ENCODE measurements at places on chromosomes 7 and 10. TPM values are rescaled to one million over a fixed set of nuclear protein-coding genes. Genes with fewer than 3 reads are reported as not detected.
A peak's percentile ranks its signal among the peaks of the same experiment; 100 is the strongest.

GRCh38 chr10:132723330-132723970 lies 62.5 kb downstream of the NKX6-2 start:
- DNase-seq = no peak

DNA sequence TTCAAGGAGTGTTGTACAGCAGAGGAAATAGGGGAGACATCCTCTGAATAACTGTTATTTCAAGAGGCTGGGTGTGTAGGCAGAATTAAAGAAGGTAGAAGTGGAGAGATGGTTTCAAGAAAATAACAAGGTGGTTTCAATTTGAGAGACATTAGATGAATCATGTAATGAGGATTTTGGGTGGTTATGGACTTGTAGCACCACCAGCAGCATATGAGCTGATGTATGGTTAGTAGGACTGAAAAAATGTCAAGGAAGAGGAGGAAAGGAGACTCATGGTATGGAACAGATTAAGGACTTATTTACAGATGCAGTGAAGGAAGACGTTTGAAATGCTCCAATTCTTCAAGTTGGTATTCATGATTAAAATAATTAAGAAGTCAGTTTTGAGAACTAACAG lies 166.2 kb downstream of the EXOC4 start:
- no peak for DNase-seq

NCOA4 gene
- total RNA-seq = 119 TPM

ITIH5 gene
- not detected for total RNA-seq

GRCh38 chr7:7584653-7585052 lies 18.0 kb downstream of the MIOS start:
- DNase-seq = no peak

DNA sequence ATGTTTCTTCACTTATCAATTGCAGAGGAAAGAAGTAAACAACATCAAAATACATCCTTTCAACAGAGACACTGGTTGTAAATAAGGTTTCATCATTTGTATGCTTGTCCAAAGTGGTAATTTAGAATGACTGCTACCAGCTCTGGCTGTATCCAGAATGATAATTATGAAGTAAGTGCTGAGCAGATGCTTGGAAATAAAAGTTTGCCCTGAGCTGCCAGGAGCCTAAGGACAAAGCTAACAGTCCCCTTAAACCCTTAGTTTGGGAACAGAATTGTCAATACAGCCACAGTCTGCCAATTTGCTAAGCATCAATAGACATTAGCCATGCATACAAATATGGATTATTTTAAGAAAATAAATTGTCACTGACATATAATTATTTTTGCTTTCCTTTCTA lies 147.0 kb upstream of the SLC13A1 start:
- DNase-seq = no peak

CRYGN gene
- 0.34 TPM for total RNA-seq

- DNase-seq = no peak
Measured at GRCh38 chr10:131430716-131431412, 119.3 kb upstream of the TCERG1L start.

- no peak for DNase-seq
Measured at GRCh38 chr10:117214401-117214800, 17.1 kb downstream of the KCNK18 start.

UNCX gene
- not detected for total RNA-seq

FIGNL1 gene
- 40.7 TPM for total RNA-seq

UNC5B gene
- not detected for total RNA-seq

DNA sequence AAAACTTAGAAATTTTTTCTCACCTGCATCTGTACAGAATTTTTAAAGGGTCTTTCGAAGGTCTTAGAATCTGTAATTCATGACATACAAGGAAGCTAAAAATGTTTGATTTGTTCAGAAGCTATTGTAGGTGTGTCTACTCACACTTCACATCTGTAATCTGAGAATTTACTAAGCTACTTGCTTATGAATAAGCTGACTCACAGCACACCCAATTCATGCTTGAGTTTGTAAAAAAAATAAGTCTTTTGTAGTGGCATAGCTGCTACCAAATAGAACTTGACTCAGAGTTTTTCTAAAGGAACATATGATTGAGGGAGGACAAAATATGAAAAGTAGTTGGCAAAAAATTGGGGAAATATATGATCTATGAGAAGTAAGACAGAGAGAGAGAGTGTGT lies 12.7 kb upstream of the AGR2 start:
- no peak for DNase-seq

MKI67 gene
- 356 TPM for total RNA-seq

DNA sequence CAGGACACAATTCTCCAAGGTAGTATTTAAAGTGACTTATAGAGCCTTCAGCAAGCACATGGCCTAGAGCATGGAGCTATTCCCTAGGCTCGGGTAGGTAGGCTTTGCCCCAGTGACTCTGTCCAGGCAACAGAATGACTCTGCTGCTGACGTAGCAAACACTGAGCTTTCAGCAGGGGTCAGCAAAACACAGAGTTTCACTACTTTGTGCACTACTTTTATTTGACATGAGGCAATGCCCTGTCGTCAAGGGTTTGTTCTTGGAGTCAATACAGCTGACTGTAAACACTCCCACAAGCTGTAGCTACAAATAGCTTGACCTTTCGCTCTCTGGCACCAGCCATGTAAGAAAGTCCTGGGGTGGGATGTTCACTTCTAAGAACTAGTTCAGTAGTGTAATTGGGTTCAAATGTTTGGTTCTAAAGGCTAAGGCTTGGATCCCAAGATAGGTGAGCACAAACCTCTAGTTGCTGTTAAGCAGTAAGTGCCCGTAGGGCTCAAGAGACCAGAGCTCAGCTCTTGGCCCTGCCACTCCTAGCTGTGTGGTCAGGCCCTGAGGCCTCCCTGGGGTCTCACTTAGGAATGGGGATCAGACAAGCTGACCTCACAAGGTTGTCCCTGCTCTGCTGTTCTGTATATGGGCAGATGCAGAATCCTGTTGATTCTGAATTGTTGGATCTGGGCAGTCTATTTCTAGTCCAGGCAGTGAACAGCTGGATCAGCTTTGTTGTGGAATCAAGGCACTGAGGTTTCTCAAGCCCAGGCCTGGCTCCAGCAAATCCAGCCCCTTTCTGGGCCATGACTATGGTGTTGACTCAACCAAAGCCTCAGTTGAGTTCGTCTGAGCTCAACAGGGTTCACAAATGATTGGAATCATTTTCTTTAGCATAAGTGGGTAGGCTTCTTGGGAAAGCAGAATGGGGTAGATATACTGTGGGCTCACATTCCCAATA lies 10.7 kb downstream of the NODAL start:
- DNase-seq = no peak

DNA sequence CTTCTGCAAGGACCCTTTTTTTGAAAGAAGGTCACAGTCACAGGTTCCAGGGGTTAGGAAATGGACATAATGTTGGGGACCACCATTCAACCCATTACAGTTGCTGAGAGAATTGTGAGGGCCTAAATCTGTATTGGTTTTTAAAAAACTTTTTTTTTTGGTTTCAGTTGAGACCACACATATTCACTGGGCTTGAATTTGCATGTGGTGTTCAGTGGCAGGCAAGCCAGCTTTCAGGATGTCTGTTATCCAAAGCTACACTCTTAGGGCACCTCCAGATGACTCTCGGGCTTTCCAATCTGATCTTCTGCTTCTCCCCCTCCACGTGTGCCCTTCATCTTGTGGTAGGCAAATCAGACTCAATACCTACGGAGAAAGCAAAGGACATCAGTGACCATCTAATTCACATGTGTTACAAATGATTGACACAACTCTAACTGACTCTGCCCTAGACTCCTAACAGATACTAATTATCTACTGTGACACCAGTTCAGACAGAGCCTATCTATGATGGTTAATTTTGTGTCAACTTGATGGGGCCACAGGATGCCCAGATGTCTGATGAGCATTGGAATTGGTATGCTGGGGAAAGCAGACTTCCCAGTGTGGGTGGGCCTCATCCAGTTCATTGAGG lies 93.3 kb upstream of the ELMO1 start:
- no peak for DNase-seq

NKX2-3 gene
- not detected for total RNA-seq

GALNT17 gene
- not detected for total RNA-seq

GRCh38 chr7:138449580-138449979 lies 10.5 kb upstream of the TRIM24 start:
- peak; percentile 39 for DNase-seq

- DNase-seq = no peak
Measured at GRCh38 chr10:116716381-116716780, 26.0 kb downstream of the HSPA12A start.

- no peak for DNase-seq
Measured at GRCh38 chr10:74262856-74263255, 111.8 kb downstream of the ADK start.

SFTPA1 gene
- total RNA-seq = not detected

DNA sequence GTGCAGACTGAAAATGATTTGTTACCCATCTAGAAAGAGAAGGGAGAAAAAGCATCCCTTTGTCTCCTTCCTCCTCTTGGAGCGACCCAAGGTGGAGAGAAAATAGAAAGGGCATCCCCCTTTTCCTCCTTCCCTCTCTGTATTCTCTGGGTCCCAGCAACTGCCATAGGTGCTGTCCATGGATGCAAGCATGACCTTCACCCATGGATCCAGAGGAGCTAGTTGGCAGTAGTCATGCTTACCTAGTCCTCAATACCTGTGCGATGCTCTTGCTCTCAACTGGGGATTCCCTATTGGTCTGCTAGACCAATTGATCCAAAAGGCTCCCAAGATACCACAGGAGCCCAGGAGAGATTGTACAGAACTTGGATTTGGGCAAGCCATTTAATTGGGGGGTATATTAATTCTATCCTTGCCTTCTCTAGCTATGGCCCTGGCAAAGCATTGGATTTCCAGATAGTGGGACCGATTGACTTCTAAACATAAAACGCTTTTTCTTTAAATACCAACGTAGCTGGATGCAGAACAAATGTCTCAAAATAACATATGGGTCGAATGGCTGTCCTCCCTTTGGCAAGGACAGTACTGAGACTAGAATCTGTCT lies 547.8 kb upstream of the IGFBP3 start:
- no peak for DNase-seq

GRCh38 chr10:111098679-111099437 lies 22.0 kb downstream of the ADRA2A start:
- DNase-seq = no peak

- no peak for DNase-seq
Measured at GRCh38 chr7:120190109-120190508, 82.9 kb upstream of the KCND2 start.

CDK5 gene
- total RNA-seq = 20.3 TPM

Data from activated CD8-positive, alpha-beta T cell treated with anti-CD3 and anti-CD28 coated beads, Interleukin-2, amount 10 ng/mL, durations not matched to agents 7 days and 5 days (primary cell).